ENCODE measurements at places on chromosomes 2 and 18.

- DNase-seq, result no peak
Observed at GRCh38 chr2:55885127-55885943, 38.2 kb downstream of the EFEMP1 start.

DNA sequence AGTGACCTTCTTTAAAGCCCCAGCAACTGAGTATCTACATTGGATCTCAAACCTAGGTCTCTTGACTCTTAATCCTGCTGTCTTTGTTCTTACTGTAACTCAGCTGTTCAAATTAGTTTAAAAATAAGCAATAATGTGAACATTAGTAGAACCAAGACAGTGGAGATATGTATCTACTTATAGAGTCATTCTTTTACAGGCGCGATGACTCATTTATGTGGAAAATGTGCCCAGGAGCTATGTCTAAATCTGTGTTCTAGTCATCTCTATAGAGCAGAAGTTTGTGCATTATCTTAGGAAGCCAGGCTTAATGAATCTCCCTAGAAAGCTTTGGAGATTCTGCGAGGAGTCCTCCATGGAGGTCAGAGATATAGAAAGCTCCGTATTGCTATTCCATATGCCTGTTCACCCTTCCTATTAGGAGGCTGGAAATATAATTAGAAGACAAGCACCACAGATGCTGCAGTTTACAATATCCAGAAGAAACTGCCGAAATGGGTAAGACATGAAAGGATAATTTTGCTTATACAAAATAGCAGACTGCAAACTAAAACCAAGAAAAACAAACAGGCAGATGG lies 211.6 kb downstream of the TRIB2 start:
- DNase-seq, result no peak

DNA sequence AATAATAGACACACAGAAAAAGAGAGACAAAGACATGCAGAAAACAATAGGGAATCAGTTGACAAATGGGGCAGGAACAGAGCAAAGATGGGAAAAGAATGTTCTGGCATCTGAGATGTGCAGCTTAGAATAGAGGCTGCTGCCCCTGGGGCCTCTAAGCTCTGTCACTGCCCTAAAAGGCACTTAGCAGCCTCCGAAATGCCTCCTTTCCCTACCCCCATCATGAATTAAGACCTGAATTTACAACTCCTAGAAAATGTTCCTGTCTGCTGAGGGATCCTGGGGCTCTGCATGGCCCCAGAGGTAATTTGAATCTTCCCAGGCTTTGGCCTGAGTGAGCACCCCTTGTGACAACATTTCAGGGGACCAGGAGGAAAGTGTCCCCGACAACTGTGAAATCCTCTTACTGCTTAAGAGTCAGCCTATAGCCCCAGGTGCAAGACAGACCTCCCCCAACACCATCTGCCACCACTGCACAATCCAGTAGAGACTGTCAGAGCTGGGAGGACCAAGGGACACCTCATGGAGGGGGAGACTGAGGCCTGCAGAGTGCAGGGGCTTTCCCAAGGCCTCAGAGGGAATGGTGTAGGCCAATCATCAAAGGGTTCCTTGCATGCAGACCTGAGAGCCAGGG lies 24.8 kb downstream of the MRPL35 start:
- DNase-seq, result no peak

DNA sequence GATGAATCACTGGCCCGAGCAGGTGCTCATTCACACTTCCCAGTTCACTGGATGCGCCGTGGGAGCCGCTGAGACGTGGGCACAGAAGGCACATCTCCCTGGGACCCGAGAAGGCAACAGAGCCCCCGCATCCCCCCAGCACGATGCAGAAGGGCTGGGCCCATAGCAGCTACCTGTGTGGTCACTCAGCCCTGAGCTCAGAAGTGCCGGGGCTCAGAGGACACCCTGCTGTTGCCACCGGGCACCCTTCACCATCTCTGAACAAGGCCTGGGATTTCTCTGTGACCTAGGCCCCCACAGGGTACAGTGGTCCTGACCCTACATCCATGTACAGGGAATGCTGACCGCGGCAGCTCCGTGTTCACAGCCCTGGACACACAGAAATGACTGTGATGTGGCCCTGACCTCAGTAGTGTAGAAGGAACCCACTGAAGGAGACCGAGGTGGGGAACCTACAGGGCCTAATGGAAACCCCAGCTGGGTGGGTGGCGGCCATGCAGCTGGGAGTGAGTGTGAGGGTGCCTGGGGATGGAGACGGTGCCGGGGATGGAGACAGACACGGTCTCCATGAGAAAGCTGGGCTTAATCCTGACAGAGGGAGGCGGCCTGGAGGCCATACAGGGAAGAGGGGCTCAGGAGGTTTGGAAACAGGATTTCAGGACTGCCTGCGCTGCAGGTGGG lies 111.9 kb upstream of the OTOS start:
- DNase-seq, result no peak

DNA sequence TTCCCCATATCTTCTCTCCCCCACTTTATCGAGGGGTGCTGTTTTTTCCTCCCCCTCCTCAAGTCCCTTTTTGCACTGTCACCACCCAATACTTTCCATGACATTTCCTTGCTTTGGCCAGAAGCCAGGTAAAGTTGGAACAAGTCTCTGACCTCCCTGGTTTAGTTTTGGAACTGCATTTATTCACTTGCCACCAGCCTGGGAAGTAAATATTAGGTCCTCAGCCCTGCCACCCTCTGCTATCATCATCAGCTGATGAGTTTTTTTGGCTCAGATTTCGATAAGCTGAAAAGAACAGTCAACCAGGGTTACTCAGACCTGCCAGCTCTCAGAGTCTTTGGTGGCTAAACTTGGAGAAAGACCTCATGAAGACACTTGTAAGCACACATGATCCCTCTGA lies 47.0 kb downstream of the DHRS9 start:
- no peak for DNase-seq

DNA sequence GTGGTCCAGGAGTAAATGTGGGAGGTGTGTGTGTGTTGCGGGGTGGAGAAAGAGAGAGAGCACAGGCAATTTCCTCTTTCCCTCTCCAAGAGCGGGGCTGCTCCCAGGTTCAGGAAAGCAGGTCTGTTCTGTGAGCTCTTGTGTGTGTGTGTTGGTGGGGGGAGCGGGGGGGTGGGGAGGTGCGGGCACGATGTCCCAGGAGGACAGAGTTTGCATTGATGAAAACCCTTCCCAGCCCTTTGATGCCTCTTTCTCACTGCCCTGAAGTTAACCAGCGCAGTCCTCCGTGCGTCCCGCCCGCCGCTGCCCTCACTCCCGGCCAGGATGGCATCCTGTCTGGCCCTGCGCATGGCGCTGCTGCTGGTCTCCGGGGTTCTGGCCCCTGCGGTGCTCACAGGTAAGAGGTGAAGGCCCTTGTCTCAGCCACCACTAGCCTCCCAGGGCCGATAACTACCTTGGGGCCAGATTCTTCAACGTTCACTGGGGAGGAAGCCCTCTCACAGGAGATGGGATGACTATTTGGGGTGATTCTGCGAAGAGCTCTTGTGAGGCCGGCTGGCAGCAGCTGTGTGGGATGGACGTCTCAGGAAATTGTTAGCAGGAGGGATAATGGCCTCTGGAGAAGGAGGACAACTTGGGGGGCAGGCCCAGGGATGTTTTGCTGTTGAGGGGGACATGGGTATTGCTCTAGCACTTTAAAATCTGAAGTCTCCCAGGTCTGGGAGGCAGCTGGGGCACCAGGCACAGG lies at the start of gene SNORC:
Gene SNORC, plus strand, starts transcription at position 247 of the 748 bp plus-strand sequence. Its CDS starts 78 bp downstream, at position 325.
- no peak for DNase-seq

DNA sequence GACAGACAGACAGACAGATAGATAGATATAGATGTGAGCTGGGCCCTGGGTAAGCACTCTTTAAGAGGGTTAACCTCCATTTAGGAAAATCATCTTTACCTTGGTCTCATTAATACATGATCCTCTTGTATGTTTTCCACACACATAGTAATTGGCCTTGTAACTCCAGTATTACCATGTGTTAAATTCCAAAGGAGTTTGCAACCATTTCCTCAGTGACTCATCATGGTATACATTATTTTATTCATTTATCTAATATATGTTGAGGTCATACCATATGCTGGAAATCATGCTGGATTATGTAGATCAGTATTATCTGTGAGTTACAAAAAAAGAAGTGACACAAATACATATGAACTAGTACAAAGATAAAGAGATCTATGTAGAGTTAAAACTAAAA lies 504.3 kb downstream of the DCC start:
- DNase-seq, result no peak

GRCh38 chr2:175030380-175031271 lies 25.4 kb upstream of the CHN1 start:
- DNase-seq, result no peak

- no peak for DNase-seq
Observed at GRCh38 chr2:150872756-150873395, 385.4 kb upstream of the RND3 start.

- no peak for DNase-seq
Observed at GRCh38 chr2:7639476-7639875, 722.3 kb downstream of the RNF144A start.

DNA sequence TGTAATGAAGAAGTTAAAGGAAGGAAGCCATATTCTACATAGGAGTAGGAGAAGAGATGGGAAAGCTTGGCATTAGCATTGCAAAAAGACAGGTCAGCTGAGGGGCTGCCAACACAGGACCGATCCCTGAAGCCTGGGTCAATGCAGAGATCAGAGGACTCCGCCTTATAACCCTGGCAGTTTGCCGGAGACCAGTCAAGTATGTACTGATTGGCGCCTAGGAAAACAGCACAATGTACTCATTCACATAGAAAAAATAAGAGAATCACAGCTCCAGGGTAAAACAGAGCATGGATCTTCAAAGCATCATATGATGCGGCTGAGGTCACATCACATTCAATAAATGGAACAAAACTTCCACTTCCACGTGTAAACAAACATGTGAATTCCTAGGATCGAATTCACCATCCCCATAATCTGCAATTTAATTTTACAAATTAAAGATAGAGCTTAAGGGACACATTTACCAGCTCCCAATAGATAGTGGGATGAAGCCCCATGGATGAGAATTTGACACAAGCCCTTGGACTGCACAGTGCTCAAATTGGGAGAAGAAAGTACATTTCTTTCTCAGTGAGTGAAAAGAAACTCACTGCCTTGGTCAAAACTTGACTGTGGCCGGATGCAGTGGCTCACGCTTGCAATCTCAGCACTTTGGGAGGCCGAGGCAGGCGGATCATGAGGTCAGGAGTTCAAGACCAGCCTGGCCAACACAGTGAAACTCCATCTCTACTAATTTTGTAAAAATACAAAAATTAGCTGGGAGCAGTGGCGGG lies 135.0 kb upstream of the KLHL14 start:
- no peak for DNase-seq

DNA sequence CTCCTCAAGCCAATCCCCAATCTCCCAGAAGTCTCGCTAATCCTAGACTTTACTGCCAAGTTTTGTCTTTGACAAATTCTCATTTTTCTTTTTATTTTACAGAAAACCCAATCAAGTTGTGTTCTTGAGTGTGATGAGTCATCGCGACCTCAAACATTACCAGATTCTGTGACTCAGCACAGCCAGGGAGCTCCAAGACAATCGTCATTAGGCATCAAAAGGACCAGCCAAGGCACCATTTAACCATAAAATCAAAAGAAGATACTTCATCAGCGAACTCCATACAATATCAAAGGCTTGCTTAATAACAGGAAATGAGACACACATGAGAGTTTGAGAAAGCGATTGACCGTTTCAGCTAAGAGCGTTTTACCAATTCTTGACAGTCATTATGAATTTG lies 146.2 kb upstream of the AGAP1 start:
- DNase-seq, result no peak

DNA sequence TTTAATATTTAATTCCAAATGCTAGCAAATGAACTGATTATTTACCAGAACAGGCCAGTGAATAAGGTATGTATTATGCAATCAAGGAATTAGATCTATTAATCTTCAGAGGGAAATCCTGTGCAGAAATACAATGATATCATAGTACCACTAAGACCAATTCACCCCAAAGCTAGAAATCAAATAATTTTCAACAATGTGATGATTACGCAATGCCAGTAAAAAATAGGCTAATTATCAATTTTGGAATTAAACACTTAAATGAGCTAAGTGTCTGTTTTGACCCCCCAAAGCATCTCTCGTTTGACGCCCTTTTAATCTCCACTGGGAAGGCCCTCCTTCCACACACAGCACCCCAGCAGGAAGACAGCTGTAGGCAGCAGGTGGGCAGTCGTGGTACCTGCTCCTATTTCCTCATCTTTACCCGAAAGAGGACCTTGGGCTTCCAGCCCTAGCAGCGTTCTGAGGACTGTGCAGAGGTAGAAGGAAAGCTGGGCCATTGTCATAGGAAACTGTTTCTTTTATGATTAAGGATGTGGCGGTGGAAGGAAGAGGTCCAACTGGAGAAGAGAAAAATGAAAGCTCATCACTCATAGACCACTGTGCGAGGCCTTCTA lies 84.7 kb downstream of the MBP start:
- no peak for DNase-seq

DNA sequence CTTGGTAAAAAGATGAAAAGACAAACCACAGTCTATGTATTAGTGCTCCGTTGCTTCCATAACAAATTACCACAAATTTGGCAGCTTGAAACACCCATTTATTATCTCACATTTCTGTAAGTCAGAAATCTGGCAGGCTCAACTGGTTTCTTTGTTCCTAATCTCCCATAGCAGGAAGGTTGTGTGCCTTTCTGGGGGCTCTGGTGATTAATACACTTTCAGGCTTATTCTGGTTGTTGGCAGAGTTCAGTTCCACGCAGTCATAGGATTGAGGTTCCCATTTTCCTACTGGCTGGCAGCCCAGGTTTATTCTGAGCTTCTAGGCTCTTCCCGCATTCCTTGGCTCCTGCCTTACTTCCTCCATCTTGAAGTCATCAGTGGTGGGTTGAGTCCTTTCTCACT lies 189.3 kb downstream of the ANAPC1 start:
- no peak for DNase-seq

GRCh38 chr2:182554950-182555349 lies 128.1 kb upstream of the PDE1A start:
- DNase-seq, result no peak

- no peak for DNase-seq
Observed at GRCh38 chr2:5734859-5735520, 42.8 kb downstream of the SOX11 start.

- DNase-seq, result no peak
Observed at GRCh38 chr2:123438675-123439074, 586.4 kb upstream of the CNTNAP5 start.

DNA sequence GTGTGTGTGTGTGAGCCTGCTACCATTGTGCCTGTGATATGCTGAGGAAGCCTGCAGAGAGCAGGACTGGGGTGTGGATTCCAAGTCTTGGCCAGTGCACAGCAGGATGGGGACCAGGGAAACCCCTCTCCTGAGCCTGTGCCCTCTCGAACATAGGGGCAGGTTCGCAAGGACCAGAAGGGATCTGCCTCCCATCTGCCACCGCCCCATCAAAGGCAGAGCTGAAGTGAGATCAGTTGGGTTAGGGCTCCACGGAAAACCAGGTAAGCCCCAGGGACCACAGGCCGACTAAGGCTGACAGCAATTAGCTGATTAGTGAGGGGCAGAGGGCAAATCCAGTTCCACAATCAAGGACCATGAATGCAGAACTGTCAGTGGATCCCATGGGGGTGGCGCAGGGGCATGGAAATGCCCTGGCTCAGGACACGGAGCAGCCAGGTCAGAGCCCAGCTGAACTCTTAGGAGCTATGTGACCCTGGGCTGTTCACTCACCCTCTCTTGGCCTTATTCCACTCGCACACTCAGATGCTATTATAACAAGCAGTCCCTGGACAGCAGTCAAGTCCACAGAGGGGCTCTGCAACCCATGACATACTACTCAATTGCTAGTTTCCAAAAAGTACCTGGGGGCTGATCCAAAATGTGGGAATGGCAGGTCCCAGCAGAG lies 84.2 kb upstream of the ID2 start:
- no peak for DNase-seq

- DNase-seq, result no peak
Observed at GRCh38 chr2:43055985-43056384, 170.4 kb downstream of the ZFP36L2 start.
